ENCODE measurements at places on chromosomes 7 and 10.

GRCh38 chr7:3233301-3233700, 67.8 kb upstream of the SDK1 start:
- no peak for DNase-seq

DNA sequence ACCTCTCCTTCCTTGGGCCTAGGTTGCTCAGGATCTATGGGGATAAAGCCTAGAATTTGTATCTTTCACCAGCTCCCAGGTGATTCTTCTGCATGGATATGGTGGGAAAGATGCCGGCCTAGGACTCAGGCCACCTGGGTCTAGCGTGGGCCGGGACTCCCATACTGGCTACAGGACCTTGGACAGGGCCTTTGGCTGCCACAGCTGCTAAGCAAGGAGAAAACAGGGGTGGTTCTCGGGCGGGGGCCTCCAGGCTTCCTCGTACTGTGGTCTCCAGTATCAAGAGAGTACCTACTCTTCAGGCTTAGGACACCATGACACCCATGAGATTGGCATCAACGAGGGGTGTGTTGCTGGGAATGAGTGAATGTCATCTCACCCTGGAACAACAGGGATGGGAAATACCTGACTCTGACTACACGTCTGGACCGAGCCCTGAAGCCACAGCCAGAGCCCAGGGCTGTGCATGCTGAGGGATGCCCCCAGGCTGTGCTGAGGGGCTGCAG, 120.3 kb upstream of the ADAM12 start:
- DNase-seq: no peak

GRCh38 chr10:93758891-93759410, 1.2 kb downstream of the LGI1 start:
- no peak for DNase-seq

- DNase-seq: no peak
Measured at GRCh38 chr10:119131512-119132240, 27.8 kb downstream of the DENND10 start.

DNA sequence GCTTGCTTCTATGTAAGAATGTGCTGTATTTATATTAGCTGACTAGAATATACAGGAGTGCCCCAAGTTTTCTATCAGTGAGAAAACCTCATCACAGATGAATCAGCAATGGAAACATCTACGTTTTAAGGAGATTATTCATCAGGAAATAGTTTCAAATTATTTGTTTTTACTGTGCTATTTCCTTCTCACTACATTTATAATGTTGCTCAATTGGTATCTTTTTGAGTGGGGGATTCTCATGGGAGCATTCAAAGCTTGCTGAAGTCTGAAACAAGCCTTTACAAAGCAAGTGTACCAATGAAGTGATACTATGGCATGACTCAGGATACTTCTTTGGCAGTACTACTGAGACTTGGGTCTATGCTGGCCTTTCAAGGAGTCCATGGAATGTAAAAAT, 191.1 kb upstream of the SLC26A5 start:
- DNase-seq: peak; percentile 43

GRCh38 chr7:38178695-38179344, 775 bp downstream of the STARD3NL start:
- DNase-seq: no peak

DNA sequence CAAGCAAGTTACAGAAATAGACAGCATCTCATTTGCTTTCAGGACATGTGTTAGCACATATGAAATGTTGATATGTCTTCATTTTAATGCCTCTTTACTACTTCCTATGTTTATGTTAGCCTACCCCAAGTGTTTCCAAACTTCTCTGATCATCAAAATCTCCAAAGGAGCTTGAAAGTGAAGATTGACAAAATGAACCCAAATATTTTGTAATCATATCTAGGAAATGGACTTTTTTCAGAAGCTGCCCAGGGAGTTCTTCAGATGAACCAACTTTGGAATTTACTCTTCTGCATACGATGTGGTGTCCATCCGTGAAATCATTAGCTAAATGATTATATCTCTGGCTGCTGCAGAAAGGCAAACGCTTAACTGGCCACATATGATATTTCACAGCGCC, 101.2 kb upstream of the AOAH start:
- no peak for DNase-seq

DNA sequence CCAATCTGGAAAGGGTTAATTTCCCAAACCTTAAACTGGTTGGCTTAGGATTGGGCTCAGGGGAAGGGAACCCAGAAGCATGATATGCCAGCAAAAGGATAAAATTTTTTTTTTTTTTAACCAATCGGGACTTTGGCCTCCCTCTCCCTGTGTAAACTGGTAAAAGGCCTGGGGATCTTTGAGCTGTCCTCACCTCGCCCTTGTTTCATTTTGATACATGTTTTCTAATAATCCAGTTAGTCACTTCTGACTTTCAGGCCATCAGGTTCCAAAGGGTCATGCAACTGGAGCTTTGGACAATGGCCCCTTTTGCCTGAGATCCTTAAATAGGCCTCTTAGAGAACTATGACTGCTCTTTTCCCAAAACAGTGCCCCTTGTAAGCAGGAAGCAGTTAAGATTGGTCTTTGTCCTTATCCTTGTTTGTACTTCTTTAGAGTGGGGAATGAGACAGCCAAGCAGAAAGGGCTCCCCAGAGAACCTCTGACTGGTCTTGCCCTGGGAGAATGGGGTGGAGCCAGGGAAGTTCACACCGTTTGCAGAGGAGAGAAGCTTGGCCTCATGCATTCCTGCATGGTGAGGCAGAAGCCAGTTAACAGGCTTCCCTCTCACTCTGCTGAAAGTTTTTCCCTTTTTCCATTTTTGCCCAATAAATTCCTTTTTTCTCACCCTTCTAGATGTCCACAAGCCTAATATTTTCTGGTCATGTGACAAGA, 424.2 kb upstream of the CNTNAP2 start:
- DNase-seq: no peak

DNA sequence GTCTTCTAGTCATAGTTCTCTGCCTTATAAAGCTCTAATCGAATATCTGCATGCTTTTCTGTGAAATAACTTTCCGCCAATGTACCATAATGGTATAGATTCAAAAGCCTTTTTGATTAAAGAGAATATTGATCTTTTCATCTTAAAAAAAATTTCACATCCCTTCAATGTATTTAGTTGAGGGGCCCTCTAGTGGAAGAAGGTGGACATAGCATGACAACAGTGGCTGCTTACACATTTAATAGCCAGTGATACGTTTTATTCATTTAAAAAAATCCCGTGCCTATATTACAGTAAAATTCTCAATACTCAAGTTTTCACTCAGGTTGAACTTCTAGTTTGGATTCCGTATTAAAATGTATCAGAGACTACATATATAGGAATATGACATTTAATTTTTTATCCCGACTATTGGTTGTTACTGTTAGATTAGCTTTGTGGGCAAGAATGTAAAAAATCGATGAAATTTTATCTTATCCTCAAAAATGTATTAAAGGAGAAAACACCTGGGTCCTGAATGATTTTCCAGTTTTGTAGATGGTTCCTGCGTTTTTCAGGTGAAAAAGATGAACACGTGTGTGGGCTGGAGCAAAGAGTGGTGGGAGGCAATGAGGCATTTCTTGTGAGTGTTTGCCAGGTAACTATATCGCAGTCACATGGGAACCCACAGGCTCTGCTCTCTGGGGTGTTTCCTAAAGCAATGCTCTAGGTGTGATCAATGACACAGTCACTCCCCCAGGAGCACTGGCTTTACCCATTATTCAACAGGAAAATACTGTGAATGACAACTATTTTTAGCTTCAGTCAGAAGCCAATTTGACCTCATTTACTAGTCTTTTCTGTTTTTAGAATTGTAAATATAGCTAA, 24.1 kb upstream of the PNLIP start:
- no peak for DNase-seq

- DNase-seq: no peak
Measured at GRCh38 chr10:33927347-33927746, 592.9 kb upstream of the NRP1 start.

- DNase-seq: no peak
Measured at GRCh38 chr7:72325561-72325960, 86.6 kb downstream of the CALN1 start.

DNA sequence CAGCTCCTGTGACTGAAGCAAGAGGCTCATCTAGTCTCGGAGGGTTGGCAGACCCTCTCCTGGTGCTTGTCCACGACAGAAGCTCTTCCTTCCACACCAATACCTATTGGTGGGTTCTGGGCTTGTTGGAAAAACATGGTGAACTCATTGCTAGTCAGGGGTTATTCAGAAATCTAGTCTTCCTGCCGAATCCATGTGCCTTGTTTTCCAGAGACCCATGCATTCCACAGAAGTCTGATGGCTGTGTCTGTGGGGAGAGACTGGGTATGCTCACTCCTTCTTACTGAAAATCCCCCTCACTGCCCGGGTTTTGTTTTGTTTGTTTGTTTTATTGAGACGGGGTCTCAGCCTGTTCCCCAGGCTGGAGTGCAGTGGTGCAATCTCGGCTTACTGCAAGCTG, 138.3 kb downstream of the DNAJB6 start:
- no peak for DNase-seq

- DNase-seq: no peak
Measured at GRCh38 chr10:50636618-50637579, 13.1 kb upstream of the SGMS1 start.
